ENCODE measurements at places on chromosomes 7 and 10. TPM values are rescaled to one million over a fixed set of nuclear protein-coding genes. Genes with fewer than 3 reads are reported as not detected.

Gene HOXA1
- not detected for total RNA-seq

Gene ZNF365
- total RNA-seq = 0.56 TPM

Gene COL13A1
- total RNA-seq = 3.0 TPM

Gene GIMAP2
- 4.3 TPM for total RNA-seq
